Ureter (tissue), 1 donor: ENCODE measurements at places on chromosomes 3 and 15.

DNA sequence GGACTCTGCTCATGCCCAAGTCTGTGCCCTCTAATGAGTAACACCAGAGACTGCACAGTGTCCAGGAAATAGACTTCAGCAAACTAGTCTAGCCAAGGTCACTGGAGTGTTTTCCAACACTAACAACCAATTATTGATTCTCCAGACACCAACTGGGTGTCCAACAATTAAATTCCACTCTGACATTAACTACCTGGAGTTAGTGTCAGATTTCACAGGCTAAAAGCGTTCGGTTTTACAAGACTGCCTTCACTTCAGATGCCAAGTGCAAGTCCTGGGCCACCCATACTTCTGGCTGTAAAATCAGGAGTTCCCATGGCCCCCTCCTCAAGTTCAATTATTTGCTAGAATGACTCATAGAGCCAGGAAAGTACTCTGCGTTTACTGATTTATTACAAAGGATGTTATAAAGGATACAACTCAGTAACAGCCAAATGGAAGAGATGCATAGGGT is 20.8 kb upstream of the CFAP161 start:
- DNase-seq, result no peak

- DNase-seq, result no peak
Measured at GRCh38 chr15:51243774-51244173, 94.6 kb downstream of the CYP19A1 start.

GRCh38 chr3:13544951-13545651 is 3.8 kb upstream of the FBLN2 start:
- no peak for DNase-seq

DNA sequence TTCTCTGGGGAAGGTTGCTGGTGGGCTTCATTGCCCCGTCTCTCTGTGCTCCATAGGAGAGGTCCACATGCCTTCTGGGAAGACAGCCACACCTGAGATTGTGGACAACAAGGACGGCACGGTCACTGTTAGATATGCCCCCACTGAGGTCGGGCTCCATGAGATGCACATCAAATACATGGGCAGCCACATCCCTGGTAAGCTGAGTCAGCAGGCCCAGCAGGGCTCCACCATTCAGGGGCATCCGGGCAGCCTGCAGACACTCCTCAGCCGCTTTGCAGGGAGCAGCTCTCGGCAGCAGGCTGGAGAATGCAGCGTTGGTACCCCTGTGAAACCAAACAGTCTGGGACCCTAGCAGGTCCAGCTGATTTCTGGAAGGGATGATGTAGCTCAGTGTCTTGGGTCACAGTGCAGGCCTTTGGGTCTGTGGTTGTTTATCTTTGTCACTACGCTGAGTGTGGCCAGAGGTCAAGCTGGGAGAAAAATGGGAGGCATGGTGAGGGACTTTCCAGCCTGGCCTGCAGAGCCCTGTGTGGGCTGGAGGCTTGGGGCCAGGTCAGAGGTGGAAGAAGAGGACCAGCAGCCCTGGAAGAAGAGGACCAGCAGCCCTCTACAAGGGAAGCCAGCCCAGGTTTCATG is 67.2 kb downstream of the DNASE1L3 start:
- no peak for DNase-seq

DNA sequence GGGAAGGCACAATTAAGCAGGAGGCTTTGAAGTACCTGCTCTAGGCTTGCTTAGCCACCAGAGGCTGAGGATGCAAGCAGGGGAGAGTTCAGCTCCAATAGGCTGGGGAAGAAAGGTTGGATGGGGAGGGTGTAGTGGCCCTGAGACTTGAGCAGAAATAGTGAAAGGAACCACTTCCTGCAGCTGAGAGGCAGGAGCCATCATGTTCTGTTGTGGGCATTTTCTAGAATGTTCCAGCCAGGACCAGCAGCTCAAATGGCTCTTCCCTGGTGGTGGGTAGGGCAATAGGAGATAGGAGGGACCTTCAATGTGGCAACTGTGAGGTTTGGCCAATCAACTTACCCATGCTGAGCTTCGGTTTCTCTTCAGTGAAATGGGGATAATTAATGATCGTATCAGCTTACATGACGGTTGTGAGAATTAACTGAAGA is 79.1 kb upstream of the CGNL1 start:
- DNase-seq, result no peak

DNA sequence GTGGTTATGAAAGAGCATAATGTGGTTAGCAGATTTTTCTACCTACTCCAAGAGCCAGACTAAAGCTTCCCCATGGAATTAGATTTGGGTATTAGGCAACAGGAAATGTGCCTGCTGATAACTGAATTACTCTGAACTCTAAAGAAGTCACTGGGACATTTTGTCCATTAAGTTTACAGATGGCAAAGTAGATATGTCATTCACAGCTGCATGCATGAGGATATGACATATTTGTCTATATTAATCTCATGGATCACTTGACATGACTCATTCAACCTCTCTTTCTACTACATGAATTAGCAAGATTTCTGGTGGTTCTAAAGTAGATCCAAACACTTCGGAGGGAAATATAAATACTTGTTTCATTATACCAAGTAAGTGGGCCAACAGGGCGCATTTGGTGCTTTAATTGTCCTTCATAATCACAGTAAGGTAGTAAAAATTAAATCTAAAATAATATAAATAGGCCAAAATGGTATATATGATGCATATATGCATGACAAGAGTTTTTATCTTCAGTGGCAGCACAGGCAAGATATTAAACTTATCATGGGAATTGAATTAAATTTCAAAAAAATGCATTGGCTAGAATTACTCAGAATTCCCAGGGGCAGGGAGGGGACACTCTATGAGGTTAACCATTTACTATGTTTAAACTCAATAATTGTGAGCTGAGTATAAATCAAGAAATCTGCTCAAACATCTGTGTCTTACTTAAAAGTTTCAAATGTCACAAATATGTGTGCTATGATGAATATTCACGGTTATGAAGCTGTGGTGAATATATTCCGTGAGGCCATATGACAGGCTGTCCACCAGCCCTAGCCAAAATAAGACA is 365.3 kb upstream of the KCNMB2 start:
- DNase-seq, result no peak

DNA sequence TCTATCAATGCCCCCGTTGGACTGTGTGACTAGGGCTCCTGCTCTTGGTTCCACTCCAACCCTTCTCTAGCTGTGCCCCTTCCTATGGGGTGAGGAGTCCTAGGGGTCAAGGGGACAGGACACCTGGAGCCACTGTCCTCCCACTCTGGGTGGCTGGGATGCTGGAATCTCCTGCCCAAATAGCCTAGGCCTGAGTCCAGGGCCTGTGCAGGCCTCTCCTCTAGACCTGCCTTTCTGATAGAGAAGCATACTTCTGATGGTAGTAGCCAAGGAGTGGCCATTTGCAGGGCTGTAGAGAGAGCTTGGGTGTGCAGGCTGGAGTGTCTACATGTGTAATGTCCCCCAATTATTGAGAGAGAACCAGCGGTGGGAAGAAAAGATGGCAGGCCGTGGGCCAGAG is 54.2 kb downstream of the ITGA11 start:
- DNase-seq, result peak; percentile 30

DNA sequence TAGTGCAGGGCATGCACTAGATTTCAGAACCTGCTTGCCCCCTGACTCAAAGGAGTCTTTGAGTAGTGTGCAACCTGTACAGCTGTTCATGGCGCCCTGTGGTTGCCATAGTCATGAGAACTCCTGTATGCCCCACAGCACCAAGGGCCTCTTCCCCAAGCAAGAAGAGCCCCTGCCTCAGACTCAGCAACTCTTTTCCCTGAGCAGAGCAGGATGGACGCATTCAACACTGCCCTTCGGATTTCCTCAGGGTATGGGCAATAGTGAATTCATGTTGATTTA is 89.7 kb upstream of the KLF13 start:
- no peak for DNase-seq

DNA sequence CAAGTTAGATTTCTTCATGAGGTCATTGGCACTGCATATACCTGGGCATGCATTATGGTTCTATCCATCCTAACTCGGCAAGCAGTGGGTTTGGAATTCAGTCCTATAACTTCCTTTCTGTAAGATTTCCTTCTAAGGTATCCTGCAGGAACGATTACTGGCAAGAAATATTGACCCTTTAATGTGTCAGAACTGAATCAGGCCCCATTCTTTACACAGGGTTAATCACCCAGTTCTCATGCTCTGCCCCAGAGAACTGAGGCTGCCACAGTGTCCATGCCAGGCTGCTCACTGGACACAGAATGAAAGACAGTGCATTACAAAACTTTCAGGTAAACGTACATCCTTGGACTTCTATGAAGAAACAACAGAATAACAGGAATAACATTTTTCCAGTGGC is 108.9 kb downstream of the RPL22L1 start:
- no peak for DNase-seq

DNA sequence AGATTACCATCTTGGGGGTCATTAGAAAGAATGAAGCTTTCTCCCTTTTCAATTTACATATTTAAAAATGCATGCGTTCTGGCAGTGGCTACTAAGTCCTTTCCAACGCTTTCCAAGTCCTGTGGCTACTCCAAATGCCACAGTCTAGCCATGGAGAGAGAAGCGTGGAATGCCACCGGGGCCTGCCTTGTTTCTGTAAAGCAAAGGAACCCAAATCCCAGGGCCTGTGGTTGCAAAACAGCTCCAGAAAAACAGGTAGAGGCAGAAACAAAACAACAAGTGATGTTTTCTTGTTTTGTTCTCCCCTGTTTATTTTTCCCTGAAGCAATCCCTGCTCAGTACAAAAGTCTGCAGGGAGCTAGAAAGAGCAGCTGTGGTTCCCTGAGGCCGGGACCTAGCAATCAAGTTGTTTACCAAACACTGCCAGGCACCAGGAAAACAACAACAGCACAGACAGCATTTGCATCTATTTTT is 85.5 kb downstream of the FOXP1 start:
- DNase-seq, result no peak

DNA sequence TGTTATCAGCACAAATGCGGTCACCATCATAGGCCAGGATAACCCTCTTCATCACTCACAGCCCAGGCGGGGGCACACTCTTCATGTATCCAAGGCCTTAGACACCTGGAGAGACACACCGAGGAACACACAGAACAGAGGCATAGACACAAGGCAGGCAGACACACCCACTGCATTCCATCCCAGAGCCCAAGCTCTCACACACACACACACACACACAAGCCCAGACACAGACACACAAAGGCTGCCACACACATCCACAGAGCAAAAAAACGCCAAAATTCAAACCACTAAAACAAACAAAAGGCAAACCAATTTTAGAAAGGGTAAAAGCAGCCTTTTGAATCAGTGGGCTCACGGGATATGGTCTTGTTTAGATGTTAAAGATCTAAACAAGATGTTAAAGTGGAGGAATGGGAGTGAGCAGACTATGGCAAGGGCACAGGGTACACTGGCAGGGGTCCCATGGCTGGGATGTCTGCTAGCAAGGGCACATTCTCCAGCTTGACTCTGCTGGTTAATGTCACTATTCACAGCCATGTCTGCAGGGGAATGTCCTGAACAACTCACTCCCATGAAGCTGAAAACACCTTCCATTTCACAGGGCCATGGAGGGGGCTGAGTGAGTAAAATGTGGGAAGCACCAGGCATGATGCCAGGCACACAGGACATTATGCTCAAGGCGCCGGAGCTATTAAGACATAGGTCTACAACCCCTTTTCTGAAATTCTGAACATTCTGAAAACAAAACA is 14.9 kb upstream of the CRABP1 start:
- DNase-seq, result no peak

- no peak for DNase-seq
Measured at GRCh38 chr3:105162448-105162847, 204.3 kb upstream of the ALCAM start.

DNA sequence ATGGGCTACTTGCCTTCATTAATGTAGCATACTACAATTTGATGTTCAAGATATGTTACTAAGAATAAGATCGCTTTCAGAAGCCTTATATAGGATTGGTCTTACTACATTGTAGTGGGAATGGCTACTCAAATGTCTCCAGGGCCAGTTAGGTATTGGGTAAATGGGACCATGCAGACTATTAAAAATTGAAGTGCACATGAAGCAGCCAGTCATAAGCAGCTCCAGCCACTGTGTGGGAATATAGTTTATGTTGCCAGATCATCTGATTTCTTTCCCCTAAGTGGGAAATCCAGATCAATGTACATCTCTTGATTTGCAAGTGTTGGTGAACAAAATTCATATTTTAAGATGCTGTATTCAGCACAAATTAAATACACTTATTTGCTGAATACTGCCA is 5.1 kb downstream of the CTNNB1 start:
- DNase-seq, result no peak

DNA sequence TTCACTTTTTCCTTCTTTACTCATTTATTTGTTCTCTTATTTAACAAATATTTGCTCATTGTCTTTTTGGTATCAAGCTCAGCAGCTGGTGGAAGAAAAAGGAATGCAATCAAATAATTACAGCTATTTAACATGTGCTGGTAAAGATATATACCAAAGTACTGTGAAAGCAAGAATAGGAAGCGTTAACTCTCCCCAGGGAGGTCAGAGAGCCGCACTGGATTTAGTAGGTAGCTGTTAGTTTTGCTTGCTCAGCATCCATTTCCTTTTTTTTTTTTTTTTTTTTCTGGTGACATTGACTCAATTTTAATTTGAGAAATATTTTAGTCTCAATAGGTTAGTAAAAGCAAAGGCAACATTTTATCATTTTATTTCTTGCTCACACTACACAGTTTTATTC is 308.5 kb upstream of the MDFIC2 start:
- DNase-seq, result no peak

- DNase-seq, result peak; percentile 66
Measured at GRCh38 chr3:4979428-4980228, at the start of gene BHLHE40. TSS of gene BHLHE40 (plus strand) at chr3:4979437. CDS start at chr3:4979719, 282 bp downstream.

DNA sequence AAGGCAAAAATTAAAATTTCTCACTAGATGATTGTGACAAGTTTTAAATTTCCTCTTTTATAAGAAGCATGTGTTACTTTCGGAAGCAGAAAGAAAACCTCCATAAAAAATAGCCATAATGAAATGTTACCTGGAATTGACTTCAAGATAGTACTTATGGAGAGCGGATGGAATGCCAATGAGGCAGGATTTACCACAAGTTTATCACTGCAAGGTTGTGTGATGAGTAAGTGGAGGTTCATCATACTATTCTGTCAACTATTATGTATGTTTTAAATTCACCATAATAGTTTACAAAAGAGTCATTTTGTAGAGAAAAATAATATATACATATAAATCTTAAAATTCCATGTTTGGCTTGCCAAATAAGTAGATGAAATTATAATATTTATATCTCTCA is 230.3 kb downstream of the SCAPER start:
- no peak for DNase-seq

- no peak for DNase-seq
Measured at GRCh38 chr3:157174290-157174648, 14.3 kb upstream of the CCNL1 start.
